ENCODE measurements at places on chromosomes 6 and 20.

GRCh38 chr20:34916774-34917354 is 38.7 kb downstream of the GSS start:
- peaks cover 33% of the 10 kb centered on the region for H3K4me1 ChIP-seq
- H3K4me3 ChIP-seq = no peak overlapping the region
- DNase-seq = no peak
- peaks cover 42% of the 10 kb centered on the region for H3K36me3 ChIP-seq
- no peak overlapping the region for H3K27ac ChIP-seq
- no peaks in the 10 kb centered on the region for H3K27me3 ChIP-seq

- H3K27ac ChIP-seq = no peak overlapping the region
- DNase-seq = no peak
- H3K4me3 ChIP-seq = no peak overlapping the region
- H3K4me1 ChIP-seq = peaks cover 5% of the 10 kb centered on the region
Observed at GRCh38 chr20:36102809-36103596, 51.5 kb upstream of the EPB41L1 start.

DNA sequence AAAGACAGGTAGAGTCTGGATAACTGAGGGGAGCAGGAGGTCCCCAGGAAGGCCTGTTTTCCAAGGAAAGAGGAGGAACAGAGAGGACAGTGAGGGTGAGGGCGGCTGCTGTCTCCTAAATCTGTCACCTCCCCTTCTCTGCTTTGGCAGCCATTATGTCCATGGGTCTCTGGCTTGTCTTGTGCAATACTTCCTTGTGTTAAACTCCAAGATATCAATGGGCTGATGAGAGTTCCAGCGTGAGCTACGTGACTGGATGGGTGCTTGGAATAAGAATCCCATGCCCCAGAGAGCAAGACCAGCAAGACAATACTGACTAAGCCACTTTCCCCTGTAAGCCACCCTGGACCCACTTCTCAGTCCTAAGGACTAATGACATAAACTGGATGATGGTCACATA is 26.3 kb upstream of the DNAAF9 start:
- no peak overlapping the region for H3K4me3 ChIP-seq
- no peaks in the 10 kb centered on the region for H3K36me3 ChIP-seq
- H3K27me3 ChIP-seq = peaks cover 14% of the 10 kb centered on the region
- no peak for DNase-seq

DNA sequence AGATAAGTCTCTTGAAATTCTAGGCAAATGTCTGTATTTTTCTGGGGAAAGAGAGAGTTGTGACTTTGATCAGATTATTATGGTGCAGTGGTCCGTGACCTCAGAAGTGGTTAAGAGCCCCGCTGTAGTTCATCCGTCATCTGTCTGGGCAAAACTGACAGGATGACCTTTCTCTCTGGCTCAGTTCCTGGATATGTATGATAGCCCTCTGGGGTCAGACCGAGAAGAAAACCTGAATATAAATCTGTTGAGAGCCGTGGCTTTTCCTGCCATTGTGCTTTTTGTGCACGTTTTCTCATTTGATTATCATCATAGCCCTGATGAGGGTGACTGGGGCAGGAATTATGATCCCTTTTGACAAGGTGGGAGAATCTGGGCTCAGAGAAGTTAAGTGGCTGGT is 26.5 kb downstream of the GHRH start:
- peaks cover 53% of the 10 kb centered on the region for H3K36me3 ChIP-seq
- no peaks in the 10 kb centered on the region for H3K27me3 ChIP-seq
- no peak for DNase-seq
- no peaks in the 10 kb centered on the region for H3K4me1 ChIP-seq
- H3K27ac ChIP-seq = no peak overlapping the region

All from activated CD4-positive, alpha-beta T cell treated with anti-CD3 and anti-CD28 coated beads, Interleukin-2, amount 10 ng/mL, durations not matched to agents 7 days and 5 days (primary cell).